ENCODE measurements at places on chromosomes 4 and X.

DNA sequence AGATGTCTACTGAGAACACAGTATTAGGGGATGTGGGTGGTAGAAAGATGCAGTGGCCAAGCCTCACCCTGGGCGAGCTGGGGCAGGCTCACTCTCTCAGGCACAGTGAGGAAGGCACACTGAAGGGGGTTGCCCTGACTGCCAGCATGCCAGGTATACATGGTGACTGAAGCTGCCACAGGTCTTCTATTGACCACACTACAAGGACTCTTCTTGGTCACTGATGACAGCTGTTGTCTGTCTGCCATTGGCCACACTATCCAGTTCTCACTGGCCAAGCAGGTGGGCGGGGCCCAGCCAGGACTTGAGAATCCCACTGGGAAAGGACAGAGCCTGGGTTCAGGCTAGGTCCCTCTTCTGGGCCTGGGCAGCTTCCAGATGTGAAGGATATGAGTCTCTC lies 39.7 kb upstream of the TBC1D14 start:
- DNase-seq = no peak

- no peak for DNase-seq
Observed at GRCh38 chr4:74006009-74006476, 7.6 kb upstream of the CXCL5 start.

- peak; percentile 35 for DNase-seq
Observed at GRCh38 chr4:82268050-82268825, 105.6 kb downstream of the HNRNPD start.

- no peak for DNase-seq
Observed at GRCh38 chr4:143381189-143382118, 44.8 kb downstream of the GAB1 start.

- DNase-seq = no peak
Observed at GRCh38 chrX:10177601-10178000, 20.8 kb downstream of the CLCN4 start.

GRCh38 chrX:105646592-105647372 lies 175.6 kb upstream of the NRK start:
- DNase-seq = no peak

DNA sequence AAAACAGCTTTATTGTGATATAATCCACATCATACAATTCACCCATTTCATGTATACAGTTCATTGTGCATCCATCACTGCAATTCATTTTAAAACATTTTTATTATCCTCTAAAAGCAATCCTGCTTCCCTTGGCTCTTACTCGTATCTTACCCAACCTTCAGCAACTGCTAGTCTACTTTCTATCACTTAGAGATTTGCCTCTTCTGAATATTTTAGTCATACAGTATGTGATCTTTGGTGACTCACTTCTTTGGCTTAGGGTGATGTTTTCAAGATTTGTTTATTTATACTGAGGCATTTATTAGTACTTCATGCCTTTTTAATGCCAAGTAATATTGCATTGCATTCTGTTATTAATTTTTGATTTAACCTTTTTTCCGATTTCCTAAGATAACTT lies 15.0 kb upstream of the MSMO1 start:
- peak; percentile 21 for DNase-seq

GRCh38 chr4:24971192-24971591 lies 58.4 kb upstream of the CCDC149 start:
- DNase-seq = no peak

Measured in erythroblast (primary cell).